HuH-7 (cell line): ENCODE measurements at places on chromosomes 3 and 15.
A peak's percentile ranks its signal among the peaks of the same experiment; 100 is the strongest.

DNA sequence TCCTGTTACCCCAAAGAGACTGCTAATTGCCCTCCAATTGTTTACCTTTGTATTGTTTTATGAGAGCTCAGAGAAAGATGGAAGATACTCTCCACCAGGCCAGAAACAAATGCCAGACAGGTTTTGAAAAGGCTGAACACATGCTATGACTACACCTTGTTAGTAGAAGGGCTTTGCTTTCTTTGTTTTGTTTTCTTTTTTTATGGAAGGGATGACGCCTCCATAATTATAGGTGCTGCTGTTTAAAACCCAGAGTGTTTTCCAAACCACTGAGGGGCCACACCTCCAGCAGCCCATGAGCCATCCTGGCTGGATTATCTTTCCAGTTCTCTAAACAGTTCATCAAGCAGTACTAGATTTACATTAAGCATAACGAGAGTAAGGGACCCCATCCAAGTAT is 5.6 kb upstream of the FOXP1 start:
- DNase-seq = no peak

DNA sequence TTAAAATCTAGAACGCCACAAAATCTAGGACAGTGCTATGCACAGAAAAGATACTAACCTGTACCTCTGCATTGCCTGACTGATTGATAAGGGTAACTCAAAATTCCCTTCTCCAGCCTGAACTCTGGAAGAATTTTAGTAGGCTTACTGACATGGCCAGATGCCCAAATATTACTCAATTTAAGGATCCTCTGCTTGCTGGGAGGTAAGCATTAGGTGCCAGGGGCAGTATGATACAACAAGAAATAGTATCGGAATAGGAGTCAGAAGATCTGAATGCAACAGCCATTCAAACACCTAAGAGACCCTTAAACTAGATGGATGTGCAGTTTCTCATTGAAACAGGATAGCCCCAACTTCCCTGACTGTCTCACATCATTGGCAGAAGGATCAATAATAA is 45.4 kb downstream of the CERS3 start:
- DNase-seq = no peak

DNA sequence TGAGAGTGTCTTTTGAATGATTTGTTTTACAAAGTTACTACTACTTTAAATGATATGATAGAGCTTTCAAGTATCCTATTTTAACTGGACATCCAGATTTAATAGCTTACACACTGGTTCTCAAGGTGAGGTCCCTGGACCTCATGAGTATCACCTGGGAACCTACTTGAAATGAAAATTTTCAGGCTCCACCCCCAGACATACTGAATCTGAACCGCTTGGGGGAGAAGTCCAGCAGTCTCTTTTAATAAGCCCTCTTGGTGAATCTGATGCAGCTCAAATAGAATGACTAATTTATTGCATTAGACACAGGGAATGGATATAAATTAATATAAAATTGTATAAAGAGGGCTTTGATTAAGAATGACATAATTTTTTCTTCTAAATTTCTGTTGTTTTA is 29.4 kb upstream of the SLITRK3 start:
- no peak for DNase-seq

GRCh38 chr15:79593119-79593869 is 161.2 kb downstream of the MINAR1 start:
- DNase-seq = peak; percentile 51
